Fibroblast of pulmonary artery (primary cell): ENCODE measurements at places on chromosomes 2 and 18.

GRCh38 chr18:9804517-9805104, 81.2 kb upstream of the TXNDC2 start:
- DNase-seq, result no peak

GRCh38 chr18:7772510-7772888, 205.4 kb downstream of the PTPRM start:
- no peak for DNase-seq

GRCh38 chr2:171578127-171578803, 56.0 kb downstream of the CYBRD1 start:
- DNase-seq, result no peak

GRCh38 chr2:84723831-84724230, 157.1 kb downstream of the TRABD2A start:
- DNase-seq, result no peak

DNA sequence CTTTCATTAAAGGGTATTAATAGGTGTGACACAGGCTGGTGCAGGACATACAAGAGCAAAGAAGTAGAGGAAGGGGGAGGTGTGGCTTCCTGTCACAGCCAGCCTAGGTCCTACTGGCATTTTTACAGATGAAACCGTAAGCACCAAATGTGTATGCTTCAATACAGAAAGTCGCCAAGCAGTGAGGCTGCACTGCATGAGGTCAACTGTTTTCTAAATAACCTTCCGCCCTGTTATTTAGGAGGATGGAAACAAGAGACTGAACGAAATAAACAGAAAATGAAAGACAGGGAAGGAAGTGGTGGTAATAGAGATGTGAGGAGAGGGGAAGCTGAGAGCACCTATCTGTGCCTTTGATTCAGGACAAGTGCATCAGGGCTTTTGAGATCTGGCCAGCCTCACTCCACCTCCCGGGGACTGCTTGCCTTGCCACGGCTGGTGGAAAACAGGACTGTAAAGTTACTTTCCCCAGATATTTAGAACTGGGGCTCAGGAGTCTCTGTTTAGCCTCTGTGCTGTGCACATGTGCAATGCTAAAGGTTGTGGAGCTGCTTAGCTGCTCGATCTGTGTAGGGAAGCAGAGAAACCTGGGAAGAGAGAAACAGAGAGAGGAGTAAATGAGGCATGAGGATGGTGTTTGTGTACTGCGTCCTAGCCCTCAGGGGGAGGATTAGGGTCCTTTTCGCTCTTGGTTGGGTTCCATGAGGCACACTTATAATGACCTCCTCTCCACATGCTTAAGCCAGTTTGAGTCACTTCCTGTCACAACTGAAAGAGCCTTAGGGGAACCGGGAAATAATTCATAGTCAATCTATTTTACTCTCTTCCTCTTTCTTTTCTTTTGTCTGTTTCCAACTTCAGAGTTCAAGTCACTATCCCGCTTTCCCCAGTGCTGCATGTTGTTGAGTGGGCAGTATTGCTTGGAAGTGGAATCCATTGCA, 62.3 kb upstream of the BOD1L2 start:
- DNase-seq, result no peak

GRCh38 chr18:2002151-2002550, 569.2 kb downstream of the METTL4 start:
- peak; percentile 13 for DNase-seq

- peak; percentile 60 for DNase-seq
Observed at GRCh38 chr2:121689356-121689755, 40.1 kb upstream of the CLASP1 start.
